ENCODE measurements at places on chromosomes 7 and 10.

- H3K4me1 ChIP-seq, result no peaks in the 10 kb centered on the region
- no peak for DNase-seq
- no peak overlapping the region for H3K4me3 ChIP-seq
- no peak overlapping the region for H3K27ac ChIP-seq
These were observed 5.0 kb downstream of the SFTPD start for GRCh38 chr10:79943871-79944270.

DNA sequence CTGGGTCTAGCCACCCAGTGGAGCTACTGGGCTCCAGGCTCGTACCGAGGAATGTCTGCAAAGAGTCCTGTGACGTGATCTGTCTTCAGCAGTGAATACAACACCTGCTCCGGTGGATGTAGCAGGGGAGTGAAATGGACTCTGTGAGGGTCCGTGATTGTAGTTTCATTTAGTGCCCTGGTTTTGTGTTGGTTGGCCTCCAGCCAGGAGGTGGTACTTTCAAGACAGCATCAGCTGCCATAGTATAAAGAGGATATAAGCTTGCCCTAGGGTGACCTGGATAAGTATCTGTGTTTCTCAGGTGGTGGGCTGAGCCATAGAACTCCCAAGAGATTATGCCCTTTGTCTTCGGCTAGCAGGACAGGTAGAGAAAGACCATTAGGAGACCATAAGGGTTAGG lies 24.6 kb upstream of the WNT2 start:
- H3K27ac ChIP-seq, result no peak overlapping the region
- H3K36me3 ChIP-seq, result peaks cover 2% of the 10 kb centered on the region
- no peak overlapping the region for H3K4me3 ChIP-seq

DNA sequence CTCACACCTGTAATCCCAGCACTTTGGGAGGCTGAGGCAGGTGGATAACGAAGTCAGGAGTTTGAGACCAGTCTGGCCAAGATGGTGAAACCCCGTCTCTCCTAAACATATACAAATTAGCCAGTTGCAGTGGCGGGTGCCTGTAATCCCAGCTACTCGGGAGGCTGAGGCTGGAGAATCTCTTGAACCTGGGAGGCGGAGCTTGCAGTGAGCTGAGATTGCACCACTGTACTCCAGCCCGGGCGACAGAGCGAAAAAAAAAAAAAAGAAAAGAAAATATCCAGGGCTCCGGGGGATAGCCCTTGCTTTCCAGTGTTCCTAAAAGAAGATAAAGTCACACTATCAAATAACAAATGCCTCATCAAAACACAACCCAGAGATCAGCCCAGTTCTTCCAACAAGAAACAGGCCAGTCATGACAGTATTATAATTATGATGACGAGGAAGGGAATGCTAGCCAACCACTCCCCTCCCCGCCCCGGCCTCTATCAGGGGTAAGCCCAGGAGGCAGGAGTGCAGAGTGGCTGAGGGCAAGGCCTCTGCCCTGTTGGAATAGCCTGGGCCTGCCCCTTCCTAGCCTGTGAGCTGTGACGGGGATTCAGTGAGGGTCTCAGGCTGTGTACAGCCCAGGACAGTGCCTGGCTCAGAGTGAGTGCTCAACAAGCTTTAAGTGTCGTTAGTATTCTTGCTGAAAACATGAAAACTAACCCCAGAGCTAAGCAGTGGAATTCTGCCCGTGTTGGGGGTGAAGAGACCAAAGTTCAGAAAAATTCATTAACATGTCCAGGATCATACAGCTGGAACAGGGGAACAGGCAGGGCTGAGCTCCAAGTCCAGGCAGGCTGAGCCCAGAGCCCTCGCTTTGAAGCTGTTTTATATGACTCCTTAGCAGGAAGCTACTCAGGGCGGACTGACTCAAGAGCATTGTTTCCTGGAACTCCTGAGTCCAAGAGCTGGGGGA lies 54.3 kb downstream of the FAM241B start:
- no peak overlapping the region for H3K4me3 ChIP-seq
- peaks cover 46% of the 10 kb centered on the region for H3K4me1 ChIP-seq
- no peaks in the 10 kb centered on the region for H3K36me3 ChIP-seq
- peaks cover 3% of the 10 kb centered on the region for H3K27me3 ChIP-seq
- DNase-seq, result no peak

DNA sequence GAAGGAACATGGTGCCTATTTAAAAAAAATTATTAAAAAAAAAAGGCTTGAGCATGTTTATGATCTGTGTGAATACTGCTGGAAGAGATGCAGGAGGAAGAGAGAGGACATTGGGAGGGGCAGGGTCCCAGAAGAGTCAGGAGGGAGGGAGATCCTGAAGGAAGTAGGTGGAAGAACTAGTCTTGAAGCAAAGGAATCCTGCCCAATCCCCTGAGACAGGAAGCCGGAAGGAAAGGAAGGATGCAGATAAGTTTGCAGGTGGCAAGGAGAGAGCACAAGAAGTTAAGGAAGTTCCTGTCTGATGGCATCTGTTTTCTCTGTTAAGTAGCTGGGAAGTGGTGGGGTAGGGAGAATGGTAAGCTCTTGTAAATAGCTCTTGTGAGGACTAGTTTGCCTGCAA lies 318.5 kb downstream of the DOCK4 start:
- DNase-seq, result no peak
- no peak overlapping the region for H3K4me3 ChIP-seq
- H3K36me3 ChIP-seq, result peaks cover 5% of the 10 kb centered on the region
- no peaks in the 10 kb centered on the region for H3K4me1 ChIP-seq
- H3K27ac ChIP-seq, result no peak overlapping the region
- H3K27me3 ChIP-seq, result no peaks in the 10 kb centered on the region

DNA sequence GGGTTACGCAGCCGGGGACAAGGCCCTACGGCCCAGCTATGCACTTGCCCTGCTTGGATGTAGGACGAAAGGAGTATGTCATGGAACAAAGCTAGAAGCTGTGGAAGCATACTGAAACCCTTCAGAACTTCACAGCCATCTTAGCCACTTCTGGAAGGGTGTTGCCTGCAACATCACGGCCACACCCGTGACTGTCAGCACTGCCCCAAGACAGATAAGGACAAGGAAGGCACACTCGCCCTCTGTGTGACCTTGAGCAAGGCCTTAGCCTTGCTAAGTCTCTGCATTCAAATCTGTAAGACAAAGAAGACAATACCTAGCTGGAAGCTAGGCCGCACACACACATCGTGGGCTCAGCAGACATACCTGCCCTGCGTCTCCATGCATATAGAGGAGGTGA lies 352.5 kb upstream of the MGMT start:
- no peak for DNase-seq
- peaks cover 3% of the 10 kb centered on the region for H3K36me3 ChIP-seq
- H3K4me1 ChIP-seq, result no peaks in the 10 kb centered on the region
- no peak overlapping the region for H3K4me3 ChIP-seq
- H3K27ac ChIP-seq, result no peak overlapping the region

DNA sequence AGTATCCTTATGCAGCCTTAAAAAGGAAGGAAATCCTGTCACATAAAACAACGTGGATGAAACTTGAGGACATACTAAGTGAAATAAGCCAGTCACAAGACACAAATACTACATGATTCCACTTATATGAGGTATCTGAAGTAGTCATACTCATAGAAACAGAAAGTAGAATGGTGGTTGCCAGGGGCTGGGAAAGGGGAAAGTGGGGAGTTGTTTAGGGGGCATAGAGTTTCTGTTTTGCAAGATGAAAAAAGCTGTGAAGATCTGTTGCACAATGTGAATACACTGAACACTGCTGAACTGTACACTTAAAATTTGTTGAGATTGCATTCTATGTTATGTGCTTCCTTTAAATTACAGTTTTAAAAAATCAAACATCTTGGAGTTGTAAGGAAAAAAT lies 2.9 kb downstream of the NUP205 start:
- H3K4me1 ChIP-seq, result no peaks in the 10 kb centered on the region
- no peak for DNase-seq
- no peaks in the 10 kb centered on the region for H3K27me3 ChIP-seq
- no peak overlapping the region for H3K27ac ChIP-seq
